ENCODE measurements at places on chromosomes 16 and 17. TPM values are rescaled to one million over a fixed set of nuclear protein-coding genes. Genes with fewer than 3 reads are reported as not detected.
A peak's percentile ranks its signal among the peaks of the same experiment; 100 is the strongest.

DNA sequence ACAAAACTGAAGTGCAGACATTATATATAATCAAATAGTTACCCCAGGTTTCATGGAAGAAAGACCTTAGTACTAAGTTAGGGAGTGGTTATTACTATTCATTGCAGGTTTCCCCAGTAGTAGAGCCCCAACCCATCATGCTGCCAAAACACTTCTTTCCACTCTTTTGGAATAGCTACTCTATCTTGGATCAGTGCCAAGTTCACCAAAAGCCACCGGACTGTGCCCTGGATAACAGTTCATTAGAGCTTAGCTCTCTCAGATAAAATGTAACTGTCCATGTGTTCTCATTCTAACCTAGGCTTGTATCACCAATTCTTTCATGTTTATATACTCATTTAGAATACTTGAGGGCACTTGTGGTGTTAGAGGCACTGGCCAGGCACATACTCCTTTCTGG is 540.1 kb upstream of the C16orf82 start:
- no peak for DNase-seq

The SLC9A5 gene
- 4.7 TPM for polyA plus RNA-seq

DNA sequence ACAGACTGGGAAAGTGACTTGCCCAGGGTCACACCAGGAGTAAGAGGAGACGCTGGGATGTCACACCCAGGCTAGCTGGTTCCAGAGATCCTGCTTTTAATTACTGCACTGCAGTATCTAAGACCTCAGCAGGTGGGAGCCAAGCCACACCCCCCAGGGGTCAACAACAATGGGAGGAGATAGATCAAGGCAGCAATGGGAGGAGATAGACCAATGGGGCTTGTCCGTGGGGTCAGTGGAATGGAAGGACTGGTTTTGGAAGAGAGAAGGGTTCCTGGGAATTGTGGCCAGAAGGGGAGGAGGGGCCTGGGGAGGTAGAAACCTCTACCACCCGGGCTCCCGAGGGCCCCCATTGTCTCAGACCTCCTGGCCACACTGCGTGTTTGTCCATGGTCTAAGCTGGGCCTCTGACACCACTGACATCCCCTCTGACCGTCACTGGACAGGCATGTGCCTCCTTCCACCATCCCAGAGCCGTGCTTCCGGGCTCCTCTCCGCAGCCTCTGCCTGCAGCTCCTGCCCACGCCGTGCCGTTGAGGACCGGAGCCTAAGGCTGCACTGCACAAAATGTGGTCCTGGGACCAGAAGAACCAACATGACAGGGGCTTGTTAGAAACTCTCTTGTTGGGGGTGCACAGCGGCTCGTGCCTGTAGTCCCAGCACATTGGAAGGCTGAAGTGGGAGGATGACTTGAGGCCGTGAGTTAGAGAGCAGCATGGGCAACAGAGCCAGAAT is 69.8 kb upstream of the RPH3AL start:
- DNase-seq = no peak

DNA sequence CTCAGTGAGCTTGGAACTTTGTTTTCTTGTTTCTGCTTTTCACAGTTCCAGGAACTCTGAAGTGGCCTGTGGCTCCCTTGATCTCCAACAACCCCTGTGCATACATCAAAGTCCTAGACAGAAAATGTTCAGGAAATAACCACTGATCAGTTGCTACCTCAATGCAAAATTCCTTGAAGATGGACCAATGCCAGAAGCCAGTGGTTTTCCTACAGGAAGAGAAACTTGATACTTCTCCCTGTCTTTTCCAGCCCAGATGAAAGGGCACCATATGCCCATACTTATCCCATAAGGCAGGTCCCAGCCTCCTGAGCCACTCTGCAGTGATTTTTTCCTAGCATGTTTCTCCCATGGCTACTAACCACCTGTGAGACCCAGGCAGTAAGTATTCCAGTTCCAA is 12.3 kb upstream of the CDRT4 start:
- DNase-seq = no peak

DNA sequence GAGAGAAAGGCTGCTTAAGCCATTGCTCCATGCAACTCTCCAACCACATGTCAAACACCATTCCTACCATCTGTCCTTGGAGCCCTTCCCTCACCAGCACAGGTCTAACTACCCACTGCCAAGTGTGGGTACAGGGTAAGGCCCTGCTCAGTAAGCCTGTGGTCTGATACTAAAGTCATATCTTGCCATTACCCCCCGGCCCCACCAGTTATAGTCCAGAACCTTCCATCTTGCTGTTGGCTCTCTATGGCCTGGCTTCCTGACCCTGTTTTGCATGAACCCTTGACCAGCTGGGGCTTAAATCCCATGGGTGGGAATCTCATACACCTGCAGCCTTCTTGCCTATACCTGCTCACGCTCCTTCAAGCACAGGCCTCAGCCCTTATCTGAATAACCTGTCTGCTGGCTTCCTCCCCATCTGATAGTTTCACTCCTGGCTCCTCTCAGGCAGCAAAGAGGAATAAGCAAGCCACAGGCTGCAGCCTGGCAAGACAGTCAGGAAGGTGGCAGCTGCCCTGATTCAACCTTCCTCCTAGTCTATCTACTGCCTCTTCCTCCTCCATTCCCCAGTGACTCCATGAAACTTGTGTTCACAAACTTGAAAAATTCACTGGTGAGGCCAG is 64.1 kb downstream of the ZFHX3 start:
- DNase-seq = no peak

DNA sequence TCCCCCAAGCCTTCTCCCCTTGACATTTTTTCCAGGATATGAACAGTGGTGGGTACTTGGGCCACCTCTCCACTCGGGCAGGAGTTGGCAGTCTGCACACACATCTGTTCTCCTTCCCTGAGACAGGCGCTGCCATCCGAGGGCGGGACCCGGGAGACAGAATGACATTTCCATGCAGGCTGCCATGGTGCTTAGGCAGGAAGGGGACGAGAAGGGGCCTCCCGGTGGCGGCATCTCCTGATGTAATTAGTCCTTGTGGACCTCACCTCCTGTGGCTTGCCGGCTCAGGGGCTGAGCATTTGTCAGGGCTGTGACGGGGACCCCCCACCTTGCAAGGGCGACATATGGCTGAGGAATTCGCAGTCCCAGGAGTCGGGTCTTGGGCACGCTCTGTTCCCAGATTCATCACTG is 197.2 kb downstream of the FOXL1 start:
- no peak for DNase-seq

GRCh38 chr17:43822570-43823190 is 10.3 kb downstream of the MPP3 start:
- no peak for DNase-seq

DNA sequence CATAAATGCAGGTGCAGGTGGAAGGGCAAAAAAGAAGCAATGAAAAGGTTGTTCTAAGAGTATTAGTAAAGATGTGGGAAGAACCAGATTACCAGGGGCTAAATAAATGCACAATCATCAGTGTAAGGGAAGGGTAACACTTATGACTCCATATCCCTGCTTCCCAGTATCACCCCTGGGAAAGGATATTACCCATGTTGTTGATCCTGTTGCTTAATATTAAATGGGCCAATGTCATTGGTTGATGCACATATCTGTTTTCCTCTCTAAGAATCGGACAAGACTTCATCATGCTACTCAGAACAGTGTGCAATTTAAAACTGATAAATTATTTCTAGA is 34.7 kb upstream of the ABCA6 start:
- DNase-seq = no peak

GRCh38 chr17:75430159-75430974 is 24.9 kb upstream of the GRB2 start:
- no peak for DNase-seq

DNA sequence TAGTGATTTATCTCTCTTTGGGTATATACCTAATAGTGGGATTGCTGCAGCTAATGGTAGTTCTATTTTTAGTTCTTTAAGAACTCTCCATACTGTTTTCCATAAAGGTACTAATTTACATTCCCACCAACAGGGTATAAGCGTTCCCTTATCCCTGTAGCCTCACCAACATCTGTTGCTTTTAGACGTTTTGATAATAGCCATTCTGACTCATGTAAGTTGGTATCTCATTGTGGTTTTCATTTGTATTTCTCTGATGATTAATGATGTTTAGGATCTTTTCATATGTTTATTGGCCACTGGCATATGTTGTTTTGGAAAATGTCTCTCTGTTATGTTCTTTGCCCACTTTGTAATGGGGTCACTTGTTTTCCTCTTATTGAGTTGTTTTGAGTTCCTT is 88.5 kb upstream of the ZNF267 start:
- no peak for DNase-seq

The NUDT7 gene
- 10.7 TPM for polyA plus RNA-seq

DNA sequence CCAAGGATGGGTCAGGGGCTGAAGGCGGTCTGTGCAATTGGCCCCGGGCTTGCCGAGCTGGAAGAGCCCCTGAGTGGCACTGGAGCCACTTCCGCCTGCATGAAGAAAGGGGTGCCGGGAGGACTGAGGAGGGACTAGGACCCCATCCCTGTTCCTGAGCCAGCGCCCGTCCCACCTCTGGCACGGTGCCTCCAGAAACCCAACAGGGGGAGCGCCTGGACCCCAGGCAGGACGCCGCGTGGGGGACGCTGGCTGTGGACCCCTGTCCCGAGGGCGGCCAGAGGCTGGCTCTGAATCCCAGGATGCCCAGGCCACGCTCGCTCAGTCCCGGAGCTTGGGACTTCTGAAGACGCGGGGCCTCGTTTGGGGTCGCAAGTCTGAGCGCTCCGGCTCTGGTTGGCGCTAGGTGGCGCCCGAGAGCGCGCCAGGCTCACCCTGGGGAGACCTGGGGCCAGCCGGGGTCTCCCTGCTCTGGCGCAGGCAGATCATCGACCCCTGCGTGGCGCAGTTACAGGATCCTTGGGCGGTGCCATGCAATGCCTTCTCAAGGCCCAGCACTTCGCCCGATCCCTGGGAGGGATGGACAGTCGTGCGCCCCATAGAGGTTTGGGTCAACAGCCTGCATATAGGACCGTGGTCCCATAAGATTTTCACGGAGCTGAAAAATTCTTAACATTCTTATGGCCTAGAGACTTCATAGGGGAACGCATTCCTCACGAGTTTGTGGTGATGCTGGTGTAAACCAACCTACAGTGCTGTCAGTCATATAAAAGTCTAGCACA is 58.5 kb upstream of the CREBBP start:
- DNase-seq = no peak

GRCh38 chr17:20852990-20853370 is 189.8 kb downstream of the USP22 start:
- DNase-seq = no peak

The SUPT4H1 gene
- 131 TPM for polyA plus RNA-seq

- no peak for DNase-seq
Measured at GRCh38 chr16:83130039-83130438, 503.3 kb downstream of the CDH13 start.

The EFNB3 gene
- polyA plus RNA-seq = 32.6 TPM

DNA sequence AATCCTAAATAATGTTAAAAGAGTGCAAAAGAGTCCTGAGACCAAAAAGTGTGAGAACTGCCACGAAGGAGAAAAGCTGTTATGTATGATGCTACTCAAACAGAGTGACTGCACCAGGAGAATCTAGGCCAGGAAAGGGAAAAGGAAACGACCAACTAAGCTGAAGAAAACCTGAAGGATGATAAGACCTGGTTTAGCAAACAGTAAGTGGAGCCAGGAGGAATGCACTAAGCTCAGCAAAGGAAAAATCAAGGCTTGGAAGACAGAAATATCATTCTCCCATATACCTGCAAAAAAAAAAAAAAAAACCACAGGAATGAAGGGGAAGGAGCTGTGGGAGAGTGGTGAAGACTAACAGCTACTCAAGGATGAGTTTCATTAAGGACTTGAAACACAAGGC is 21.1 kb downstream of the CMC2 start:
- no peak for DNase-seq

GRCh38 chr16:78925083-78925767 is 675.3 kb downstream of the MAF start:
- DNase-seq = no peak

DNA sequence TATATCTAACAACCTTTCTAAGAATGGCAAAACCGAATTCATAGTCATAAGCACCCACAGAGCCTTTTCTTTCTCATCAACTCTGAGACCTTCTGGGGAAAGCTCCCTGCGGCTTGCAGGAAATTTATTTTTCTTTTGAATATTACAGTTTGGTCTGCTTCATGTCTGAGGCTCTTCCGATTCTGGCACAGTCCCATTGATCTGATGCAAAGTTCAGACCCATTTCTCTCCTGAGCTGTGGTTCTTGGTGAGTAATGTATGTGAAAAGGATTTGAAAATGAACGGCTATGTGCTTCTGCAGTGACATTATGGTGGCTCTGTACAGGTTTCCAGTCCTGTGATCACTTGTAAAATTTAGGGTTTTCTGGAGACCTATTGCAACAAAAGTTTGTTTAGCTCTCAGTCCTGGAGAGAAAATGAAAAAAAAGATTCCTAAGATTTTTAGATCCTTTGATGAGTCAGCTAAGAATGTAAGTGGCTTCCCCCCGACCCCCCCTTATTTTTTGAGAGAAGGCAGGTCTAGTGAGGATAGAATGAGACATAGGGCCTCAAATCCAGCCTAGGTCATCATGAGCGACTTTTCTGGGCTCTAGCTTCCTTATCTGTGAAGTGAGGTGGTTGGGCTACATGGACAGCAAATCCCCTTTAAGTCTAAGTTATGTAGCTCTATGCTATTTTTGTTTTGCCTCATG is 4.6 kb downstream of the GAN start:
- DNase-seq = no peak

The KRT24 gene
- not detected for polyA plus RNA-seq

The BAIAP3 gene
- 8.0 TPM for polyA plus RNA-seq

The C16orf74 gene
- 3.1 TPM for polyA plus RNA-seq

DNA sequence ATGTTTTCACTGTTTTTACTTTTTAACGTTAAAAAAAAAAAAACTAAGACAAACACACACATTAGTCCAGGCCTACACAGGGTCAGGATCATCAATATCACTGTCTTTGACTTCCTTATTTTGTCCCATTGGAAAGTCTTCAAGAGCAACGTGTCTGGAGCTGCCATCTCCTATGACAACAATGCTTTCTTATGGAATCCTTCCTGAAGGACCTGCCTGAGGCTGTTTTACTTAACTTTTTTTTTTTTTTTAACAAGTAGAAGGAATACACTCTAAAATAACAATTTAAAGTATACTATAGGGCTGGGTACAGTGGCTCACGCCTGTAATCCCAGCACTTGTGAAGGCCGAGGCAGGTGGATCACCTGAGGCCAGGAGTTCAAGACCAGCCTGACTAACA is 71.8 kb upstream of the BCAR1 start:
- no peak for DNase-seq

DNA sequence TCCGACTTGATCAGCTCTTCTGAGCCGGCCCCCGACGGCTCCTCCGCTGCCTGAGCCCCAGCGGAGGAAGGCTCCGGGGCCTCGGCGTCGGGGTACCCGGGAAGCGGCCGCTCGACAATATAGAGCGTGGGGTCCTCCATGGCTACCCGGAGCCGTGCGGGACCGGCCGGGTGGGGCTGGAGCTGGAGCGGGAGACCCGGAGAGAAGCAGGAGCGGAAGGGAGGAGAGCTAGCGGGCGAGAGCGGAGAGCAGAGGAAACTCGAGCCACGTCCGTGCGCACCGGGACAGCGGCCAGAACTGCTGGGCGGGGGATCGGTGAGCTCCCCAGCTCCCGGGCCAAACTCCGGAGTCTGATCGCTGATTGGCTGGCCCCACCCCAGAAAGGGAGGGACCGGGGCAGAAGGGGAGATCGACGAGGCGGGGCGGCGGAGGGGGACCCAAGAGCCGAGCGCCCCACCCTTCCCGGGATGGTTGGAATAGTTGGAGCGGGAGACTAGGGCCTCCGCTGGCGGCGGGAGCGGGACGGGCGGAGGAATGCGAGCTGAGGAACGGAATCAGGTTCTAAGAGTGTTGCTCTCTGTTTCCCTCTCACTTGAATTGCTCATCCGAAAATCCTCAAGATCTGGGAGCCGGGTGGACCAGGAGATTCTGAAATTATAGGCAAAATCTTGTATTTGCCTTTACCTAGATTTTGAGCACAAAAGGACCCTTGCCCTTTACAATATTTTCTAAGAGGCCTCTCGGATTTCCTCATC is at the start of gene CAVIN1:
Gene CAVIN1, minus strand, starts transcription at position 299 of the 755 bp plus-strand sequence. Its CDS starts 159 bp downstream, at position 140.
- peak; percentile 76 for DNase-seq

The KCNH4 gene
- polyA plus RNA-seq = 0.04 TPM

All from left renal pelvis (tissue), 4 donors.